ENCODE measurements at places on chromosomes 12 and 14.

DNA sequence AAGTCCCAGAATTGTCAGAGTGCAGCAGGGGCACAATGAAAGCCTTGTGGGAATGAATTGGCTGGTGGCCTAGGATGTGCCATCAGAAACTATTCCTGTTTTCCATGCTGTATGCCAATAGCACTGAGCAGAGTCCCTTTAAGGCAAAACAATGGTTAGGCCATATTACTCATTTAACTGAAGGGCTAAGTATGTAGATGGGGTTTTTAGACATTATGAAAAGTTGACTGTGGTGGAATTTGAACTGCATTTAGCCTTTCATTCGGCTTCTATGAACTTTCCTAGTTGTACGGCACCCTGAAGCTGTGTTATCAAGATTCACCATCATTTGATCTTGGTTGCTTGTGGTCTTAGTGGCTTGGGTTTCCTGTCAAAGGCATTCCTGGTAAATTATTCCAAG is 24.8 kb downstream of the IL26 start:
- DNase-seq, result no peak

GRCh38 chr14:71004481-71004880 is 97.2 kb downstream of the PCNX1 start:
- DNase-seq, result no peak

DNA sequence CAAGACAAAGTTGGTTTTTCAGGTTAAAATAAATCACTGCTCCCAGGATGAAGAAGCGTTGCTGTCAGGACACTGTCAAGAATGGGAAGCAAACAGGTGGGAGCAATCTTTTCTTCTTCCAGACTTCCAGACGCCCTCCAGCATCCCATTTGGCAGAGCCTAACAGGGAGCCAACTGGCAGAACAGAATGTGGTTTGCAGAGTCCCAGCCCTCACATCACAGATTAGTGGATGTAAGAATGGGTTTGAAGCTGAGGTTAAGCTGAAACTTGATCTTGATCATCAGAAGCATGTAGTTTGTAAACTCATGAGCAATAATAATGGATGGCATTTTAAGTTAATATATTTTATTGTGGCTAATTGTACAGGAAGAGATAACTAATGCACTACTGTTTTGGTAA is 636.4 kb downstream of the SLC6A15 start:
- no peak for DNase-seq

DNA sequence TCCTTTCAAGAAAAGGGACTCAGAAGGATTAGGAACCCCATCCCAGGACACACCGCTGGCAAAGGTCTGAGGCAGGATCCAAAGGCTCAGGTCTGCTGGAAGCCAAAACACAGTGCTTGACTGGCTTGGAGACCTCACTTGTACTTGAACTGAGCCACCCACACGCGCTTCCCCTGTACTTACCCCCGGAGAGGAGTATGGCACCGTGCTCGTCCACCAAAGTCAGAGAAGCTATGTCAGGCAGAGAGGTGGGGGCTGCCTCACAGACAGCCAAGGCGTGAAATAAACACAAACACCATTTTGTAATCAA is 11.1 kb upstream of the SELPLG start:
- no peak for DNase-seq

DNA sequence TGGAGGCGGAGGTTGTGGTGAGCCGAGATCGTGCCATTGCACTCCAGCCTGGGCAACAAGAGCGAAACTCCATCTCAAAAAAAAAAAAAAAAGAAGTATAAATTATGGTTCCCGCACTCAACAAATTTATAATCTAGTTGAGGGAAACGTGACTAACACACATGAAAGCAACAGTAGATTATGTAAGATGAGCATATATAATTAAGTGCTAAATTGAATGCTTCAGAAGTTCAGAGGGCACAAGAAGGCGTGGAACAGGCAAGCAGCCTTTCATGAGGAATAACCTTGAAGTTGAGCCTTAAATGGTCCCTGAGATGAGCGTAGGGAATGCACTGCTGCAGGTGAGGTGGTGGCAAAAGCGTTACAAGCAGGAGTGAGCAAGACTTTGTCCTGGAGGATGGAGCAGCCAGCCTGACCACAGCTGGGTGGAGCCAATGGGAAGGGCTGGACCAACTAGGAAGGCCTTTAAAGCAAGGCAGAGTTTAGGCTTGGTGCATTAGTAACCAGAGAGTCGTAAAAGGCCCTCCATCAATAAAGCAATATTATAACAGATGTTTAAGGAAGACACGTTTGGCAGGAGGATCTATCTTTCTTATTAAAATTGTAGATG is 30.6 kb upstream of the TUBA1A start:
- no peak for DNase-seq

DNA sequence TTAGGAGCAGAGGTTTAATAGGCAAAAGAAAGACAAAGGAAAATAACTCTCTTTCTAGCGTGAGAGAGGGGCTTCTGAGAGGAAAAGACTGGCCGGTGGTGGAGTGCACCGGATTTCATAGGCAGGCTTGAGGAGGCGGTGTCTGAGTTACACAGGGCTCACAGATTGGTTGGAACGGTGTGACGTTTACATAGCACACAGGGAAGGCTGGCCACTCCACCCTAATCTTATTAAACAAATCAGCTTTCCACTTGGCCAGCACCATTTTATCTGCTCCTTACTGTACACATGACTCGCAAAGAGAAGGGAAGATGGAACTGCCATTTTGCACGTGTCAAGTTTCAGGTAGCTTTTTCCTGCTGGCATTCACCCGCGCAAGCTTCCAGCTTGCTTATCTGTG is 587.7 kb downstream of the RPL10L start:
- DNase-seq, result no peak

- no peak for DNase-seq
These were observed 24.0 kb downstream of the BTBD7 start for GRCh38 chr14:93308686-93309345.

GRCh38 chr12:45214749-45215418 is 1.0 kb upstream of the ANO6 start:
- no peak for DNase-seq

- no peak for DNase-seq
These were observed 2.4 kb downstream of the TMPRSS12 start for GRCh38 chr12:50845021-50845647.

- DNase-seq, result no peak
These were observed 1.9 kb downstream of the APEX1 start for GRCh38 chr14:20456971-20457370.

- peak; percentile 30 for DNase-seq
These were observed 318.1 kb downstream of the AEBP2 start for GRCh38 chr12:19757317-19757877.

- DNase-seq, result no peak
These were observed 25.8 kb downstream of the TMEM120B start for GRCh38 chr12:121738340-121738858.

DNA sequence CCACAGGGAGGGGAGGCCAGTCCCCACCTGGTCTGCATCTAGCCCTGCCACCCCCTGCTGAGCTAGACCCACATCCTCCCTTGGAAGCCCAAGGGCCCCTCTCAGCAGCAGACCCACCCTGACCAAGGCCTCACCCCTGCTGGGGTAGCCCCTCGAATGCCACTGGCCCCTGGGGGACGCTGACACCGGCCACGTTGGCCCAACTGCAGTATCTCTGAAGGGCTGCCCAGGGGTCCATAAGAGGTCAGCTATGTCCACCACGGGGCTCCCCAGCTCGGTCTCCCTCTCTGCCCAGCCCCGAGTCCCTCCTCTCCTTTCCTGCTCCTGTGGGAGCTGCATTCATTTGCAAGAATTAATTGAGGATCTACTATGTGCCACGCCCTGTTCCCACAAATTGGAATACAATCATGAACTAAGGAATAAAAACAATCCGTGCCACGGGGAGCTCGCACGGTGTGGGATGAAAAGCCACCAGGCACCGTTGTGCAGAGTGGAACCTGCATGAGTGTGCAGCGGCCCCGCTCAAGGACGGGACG is 71.4 kb downstream of the GALNT9 start:
- DNase-seq, result no peak

DNA sequence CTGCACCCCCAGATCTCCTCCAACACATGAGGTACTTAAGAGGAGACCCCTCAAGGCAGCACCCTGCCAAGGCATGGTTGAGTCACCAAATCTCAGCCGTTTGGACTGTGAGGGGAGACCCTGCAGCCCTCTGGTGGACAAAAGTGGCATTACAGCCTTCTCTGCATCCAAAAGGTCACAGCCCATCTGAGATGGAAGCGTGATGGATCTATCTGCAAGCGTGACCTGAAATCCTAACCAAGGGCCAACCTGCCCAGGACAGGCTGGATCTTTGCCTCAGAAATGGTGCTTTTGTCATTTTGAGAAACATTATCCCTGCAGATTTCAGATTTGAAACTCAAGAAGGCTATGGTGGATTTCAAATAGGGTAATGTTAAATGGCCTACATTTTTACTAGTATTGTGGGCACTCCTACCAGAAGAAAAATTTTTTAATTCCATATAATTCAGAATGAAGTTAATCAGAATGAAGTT is 23.7 kb upstream of the DHRS4 start:
- DNase-seq, result peak; percentile 86

GRCh38 chr12:30023186-30023585 is 239.4 kb upstream of the TMTC1 start:
- DNase-seq, result no peak

Data from activated CD4-positive, alpha-beta T cell treated with anti-CD3 and anti-CD28 coated beads, Interleukin-2, Interleukin-6, amounts not matched to agents 100 ng/mL and 50 ng/mL, durations not matched to agents 16 hours and 8 hours (primary cell).